ENCODE measurements at places on chromosomes 1 and 21.

DNA sequence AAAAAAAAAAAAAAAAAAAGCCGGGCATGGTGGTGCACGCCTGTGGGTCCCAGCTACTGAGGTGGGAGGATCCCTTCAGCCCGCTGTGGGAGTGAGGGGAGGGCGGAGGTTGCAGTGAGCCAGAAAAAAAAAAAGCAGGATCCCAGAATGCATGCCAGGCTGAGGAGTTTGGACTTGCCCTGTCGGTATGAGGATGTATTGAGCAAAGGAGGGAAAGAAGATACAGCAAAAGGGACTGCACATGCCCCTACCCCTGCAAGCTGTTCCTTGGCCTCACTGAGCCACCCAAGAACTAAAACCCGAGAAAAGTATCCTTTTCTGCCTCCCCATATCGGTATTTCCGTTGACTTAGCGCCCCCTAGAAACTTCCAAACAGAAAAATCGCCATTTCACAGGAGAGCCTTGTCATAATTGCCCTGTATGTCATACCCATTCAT, 1.3 kb upstream of the GPATCH4 start:
- no peak for DNase-seq

DNA sequence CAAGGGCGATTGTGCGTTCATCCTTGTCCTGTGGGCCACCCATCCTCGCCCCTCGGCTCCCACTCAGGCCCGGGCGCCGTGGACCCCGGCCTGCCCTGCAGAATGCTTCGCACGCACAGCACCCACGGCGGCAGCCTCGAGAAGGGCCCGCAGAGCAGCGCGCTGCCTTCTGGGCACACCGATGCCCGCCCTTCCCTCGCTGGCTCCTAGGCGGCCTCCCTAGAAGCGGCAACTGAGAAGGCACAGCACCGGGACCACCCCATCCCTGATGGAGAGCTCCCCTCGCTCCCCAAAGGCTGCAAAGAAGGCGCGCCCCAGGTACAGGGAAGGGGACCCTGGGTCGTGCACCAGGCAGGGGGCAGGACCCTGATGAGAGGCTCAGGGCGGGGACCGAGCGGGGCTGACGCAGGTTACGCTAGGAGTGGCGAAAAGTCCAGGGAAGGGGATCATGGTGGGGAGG, 971 bp downstream of the CAPZB start:
- no peak for DNase-seq

DNA sequence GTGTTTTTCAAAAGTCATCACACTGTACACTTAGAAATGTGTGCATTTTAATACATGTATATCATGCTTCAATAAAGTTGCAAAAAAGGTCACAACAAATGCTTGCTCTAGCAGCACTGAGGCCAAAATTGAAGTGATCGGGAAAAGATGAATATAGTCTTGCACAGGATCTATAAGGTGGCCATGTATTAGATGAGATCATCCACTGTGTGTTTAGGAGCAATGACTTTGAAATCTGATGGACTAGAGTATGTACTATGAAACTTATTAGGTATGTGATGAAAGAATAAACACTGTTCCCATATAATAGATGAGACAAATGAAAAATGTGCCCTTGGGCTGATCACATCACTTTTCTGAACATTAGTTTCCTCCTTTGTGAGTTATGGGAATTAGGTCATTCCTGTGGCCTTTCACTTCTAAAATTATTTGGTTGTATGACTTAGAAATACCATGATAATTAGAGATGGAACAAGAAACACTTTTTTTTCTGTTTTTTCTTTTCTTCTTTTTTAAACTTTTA, 984.6 kb downstream of the ADGRL2 start:
- no peak for DNase-seq

DNA sequence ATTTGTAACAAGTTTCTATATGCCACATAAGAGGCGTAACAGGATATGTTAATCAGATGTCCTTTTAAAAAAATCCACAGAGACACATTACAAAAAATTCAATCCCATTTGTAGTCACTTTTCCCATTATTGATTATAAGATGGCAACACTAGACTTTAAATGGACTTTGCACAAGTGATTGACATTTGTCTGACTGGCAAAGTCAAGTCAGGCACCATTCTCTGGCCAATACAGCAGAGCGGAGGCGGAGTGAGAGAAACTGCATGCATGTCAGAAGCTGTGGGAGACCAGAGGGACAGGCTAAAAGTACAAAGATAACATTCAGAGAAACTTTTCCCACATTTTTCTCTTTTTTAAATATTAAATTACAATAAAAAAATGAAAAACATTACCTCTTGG, 28.1 kb upstream of the RGS5 start:
- DNase-seq: no peak

DNA sequence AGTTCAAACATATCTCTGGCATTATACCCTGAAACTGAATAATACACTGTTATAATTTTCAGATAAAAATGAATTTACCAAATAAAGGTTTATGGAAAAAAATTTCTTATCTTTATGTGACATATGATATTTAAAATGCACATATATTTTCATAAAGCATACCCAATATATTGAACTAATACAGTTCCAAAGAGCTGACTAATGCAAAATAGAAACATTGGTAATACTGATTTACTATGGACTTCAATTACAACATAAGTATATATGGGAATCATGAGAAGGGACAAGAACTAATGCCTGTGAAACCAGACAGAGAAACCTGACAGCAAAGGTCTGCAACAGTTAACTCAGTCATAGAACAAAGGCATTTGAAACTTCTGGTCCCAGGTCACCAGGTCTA, 153.5 kb downstream of the DENND1B start:
- DNase-seq: no peak

DNA sequence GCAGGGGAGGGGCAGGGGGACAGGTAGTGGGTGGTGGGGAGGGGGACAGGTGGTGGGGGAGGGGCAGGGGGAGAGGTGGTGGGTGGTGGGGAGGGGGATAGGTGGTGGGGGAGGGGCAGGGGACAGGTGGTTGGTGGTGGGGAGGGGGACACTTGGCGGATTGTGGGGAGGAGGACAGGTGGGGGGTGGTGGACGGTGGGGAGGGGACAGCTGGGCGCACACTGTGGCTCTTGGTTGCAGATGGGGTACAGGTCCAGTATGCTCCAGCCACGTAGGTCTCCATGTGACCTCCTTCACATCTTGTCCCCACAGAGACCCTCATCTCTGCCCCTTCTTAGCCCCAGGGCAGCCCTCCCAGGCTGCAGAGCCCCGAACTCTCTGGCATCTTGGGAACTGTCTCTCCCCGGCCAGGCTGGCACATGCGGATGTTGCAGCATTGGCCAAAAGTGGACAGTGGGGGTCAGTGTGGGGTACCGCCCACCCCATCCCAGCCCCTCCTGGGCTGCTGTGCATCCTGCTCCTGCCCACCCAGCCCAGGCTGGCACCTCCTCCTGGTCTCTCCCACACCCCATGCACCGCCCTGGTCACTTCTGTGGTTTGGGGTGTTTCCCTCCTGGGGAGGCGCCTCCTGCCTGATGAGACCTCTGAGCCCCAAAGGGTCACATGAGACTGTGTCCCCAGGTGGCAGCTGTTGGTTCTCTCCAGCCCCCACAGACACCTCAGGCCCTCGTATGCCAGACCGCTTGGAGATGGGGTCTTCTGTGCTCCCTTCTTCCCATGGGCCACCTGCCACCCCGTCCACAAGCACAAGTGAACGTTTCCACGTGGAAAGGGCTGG, 7.6 kb upstream of the SLC19A1 start:
- no peak for DNase-seq

- DNase-seq: no peak
These were observed 6.5 kb downstream of the WNT3A start for GRCh38 chr1:228013131-228013934.

- DNase-seq: no peak
These were observed 26.6 kb upstream of the FCRL4 start for GRCh38 chr1:157624471-157624870.

DNA sequence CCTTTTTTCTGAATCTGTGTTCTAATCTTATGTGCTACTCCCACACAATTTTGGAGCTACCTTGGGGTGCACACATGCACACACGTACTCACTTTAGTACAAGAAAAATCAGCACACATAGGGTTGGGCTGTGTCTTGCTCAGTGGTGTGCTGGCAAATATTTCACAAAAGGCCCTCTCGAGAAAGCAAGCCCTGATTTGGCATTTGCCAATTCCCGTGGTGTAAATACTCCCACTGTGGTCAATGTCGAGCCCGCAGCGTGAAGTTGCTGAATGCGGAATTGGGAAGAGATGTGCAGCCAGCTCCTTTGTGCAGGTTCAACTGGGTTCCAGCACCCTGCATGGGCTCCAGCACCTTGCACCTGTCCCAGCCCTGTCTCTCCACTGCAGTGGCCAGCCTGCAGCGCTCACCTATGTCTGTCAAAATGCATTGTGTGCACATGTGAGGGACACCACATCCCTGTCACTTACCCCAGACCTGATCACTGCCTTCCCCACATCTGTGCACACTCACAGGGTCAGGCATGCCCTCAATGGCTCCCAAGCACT, 78.4 kb upstream of the WNT4 start:
- no peak for DNase-seq

GRCh38 chr21:36047139-36047538, 13.2 kb downstream of the SETD4 start:
- DNase-seq: no peak

GRCh38 chr1:157117527-157118057, 18.0 kb upstream of the ETV3L start:
- DNase-seq: no peak

Measured in stimulated activated CD8-positive, alpha-beta memory T cell treated with anti-CD3 and anti-CD28 coated beads, Interleukin-15, amount 100 ng/mL, for 24 hours (primary cell).